AG04449 (cell line): ENCODE measurements at places on chromosomes 2 and 18.

DNA sequence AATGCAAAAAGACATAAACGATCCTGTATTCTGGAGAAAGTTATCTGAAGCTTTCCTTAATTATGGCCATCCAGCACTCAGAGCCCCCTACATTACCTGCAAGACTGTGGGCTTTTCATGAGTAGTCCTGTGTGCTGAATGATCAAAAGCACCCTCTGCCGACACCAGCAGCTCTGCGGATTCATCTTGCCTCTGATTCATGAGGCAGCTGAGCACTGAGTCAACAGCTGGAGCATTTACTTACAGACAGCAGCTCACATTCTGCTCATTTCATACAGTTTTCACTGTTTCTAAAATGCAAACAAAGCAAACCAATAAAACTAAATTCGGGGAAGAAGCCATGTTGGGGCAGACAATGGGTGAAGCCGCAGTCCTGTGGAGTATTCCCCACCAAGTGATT lies 886.5 kb downstream of the CNTNAP5 start:
- no peak for DNase-seq

DNA sequence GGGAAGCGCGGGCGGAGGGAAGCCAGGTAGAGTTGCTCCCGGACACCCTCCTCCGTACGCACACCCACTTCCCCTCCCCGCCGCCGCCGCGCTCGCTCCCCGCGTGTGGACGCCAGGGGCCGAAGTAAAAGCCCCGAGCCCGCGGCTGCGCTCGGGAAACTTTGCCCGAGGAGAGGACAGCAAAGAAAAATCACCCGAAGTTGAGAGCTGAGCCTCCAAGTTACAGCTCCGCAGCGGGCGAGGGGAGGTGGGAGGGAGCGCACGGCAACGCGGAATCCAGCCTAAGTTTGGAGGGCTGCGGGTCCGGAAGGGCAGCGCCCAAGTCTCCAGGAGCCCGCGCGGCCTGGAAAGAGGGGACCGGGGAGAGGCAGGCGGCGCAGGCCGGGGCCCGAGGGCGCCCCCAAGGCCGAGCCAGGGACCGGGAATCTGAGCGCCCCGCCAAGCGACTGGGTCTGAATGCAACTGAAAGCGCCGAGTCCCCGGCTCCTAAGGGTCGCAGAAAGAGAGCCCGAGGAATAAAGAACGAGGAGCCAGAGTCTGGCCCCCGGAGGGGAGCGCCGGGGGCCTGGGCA lies 706 bp upstream of the BCL11A start:
- no peak for DNase-seq

- no peak for DNase-seq
Measured at GRCh38 chr18:76857476-76857875, 35.1 kb downstream of the ZNF236 start.

GRCh38 chr2:178005756-178006155 lies 66.8 kb downstream of the PDE11A start:
- DNase-seq, result no peak

GRCh38 chr2:70201225-70201768 lies 10.5 kb upstream of the C2orf42 start:
- no peak for DNase-seq

DNA sequence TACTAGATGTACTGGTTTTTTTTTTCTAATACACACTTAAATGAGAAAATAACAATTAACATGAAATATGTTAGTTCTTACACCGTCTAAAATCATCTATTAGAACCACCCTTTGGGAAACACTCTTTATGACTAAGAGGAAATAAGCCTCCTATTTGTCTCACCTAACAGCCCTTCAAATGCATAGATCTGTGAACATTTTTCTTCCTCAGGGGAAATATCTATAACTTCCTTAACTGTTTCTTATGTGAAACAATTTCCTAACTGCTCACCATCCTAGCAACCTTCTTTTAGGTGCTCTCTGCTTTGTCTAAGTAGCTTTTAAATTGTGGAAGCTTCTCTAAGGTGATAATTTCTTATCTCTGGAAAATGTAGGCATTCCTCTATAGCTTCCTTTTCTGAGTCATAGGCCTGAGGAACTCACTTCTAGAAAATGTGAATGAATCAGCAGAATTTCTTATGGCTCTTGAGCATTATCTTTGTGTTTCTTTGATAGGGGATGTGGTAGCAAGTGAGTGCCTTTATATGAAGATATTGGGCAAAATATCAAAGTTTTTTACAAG lies 56.1 kb downstream of the CNTNAP5 start:
- no peak for DNase-seq

DNA sequence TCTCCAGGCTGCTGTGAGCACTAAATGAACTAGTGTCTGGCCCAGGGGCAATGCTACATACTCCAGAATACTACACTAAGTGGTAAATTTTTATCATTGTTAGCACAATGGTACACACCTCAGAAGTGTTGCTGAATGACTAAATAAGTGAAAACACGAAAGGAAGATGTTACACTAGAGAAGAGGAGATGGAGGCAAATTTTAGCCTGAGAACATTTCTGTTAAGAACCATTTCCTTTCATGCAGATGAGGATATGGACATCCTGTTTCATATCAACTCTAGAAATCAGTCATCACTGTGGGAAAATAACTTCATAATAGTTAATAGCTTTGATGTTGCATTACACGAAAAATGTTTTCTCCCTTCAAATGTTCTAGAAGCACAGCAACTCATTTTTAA lies 117.6 kb upstream of the STK17B start:
- DNase-seq, result no peak
